Naive thymus-derived CD4-positive, alpha-beta T cell (primary cell): ENCODE measurements at places on chromosomes 5 and 9. TPM values are rescaled to one million over a fixed set of nuclear protein-coding genes. Genes with fewer than 3 reads are reported as not detected.
A peak's percentile ranks its signal among the peaks of the same experiment; 100 is the strongest.

DNA sequence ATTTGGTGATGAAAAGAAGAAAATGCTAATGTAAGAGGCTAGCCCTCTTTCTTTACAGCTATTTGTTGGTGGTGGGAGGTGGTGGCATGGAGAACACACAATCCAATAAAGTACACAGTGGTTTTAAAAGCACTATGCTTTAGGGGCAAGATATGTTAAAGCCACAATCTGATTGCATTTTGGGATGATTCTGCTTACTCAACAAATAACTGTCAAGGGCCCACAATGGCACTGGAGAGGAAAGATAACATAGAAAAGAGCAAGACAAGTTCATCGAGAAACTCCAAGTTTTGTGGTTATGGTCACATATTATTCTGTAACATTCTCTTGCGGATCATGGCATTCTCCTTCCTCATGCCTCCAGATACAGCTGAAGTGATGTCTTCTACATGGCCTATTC is 38.8 kb downstream of the OTP start:
- no peaks in the 10 kb centered on the region for H3K27me3 ChIP-seq
- H3K36me3 ChIP-seq: no peaks in the 10 kb centered on the region
- no peak for DNase-seq
- H3K4me1 ChIP-seq: no peaks in the 10 kb centered on the region

GRCh38 chr5:177357459-177358351 is at the start of gene RGS14:
Gene RGS14 (plus strand): TSS chr5:177357924. CDS start chr5:177358025, 101 bp downstream.
- peak; percentile 90 for DNase-seq
- H3K27ac ChIP-seq: peak within 1 kb of the TSS; percentile 87
- H3K27me3 ChIP-seq: no peaks in the 10 kb centered on the region

GRCh38 chr5:36073595-36074216 is 7.0 kb upstream of the UGT3A2 start:
- H3K27me3 ChIP-seq: no peaks in the 10 kb centered on the region
- H3K4me1 ChIP-seq: no peaks in the 10 kb centered on the region
- DNase-seq: peak; percentile 24
- H3K4me3 ChIP-seq: no peak overlapping the region

GRCh38 chr9:135764731-135765130 is 62.7 kb downstream of the KCNT1 start:
- DNase-seq: no peak
- H3K36me3 ChIP-seq: no peaks in the 10 kb centered on the region
- H3K27ac ChIP-seq: no peak overlapping the region
- no peaks in the 10 kb centered on the region for H3K4me1 ChIP-seq
- no peak overlapping the region for H3K4me3 ChIP-seq

HACD4 gene
- total RNA-seq: 13.6 TPM

ORM1 gene
- not detected for total RNA-seq
